ENCODE measurements at places on chromosomes 7 and 10.

DNA sequence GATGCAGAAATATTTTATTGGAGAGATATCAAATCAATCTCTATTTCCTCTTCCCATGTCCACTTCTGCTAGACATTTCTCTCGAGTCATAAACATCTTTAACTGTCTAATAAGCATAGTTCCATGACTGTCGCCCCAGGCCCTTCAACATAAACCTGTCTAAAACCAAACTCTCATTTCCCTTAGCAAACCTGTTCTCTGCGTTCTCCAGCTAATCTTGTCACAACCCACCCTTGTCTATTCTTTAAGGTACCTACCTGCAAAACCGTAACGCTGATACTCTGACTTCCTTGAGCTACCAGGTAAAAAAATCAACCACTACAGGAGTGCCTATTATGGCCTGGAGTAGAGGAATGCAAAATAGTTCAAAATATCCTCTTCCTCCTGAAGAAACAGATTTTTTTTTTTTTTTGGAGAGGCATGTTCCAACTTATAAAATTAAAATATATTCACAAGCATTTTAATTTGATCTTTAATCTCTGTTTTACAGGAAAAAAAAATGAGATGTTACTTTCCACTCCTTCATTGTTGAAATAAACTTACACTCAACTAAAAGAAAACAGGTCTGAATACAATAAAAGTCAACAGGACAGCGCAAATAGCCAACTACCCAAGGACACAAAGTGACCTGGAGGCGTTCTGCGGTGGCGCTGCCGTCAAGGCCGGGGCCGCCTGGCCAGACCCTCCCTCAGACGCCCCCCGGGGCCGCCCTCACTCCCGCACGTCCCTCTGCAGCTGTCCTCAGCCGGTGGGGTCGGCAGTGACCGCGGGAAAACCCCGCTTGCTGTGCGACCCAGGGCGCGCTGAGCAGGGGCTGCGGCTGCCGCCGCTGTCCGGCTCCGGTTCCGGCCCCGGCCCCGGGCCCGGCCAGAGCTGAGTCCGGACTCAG, 765 bp downstream of the SLC25A40 start:
- DNase-seq = peak; percentile 30

DNA sequence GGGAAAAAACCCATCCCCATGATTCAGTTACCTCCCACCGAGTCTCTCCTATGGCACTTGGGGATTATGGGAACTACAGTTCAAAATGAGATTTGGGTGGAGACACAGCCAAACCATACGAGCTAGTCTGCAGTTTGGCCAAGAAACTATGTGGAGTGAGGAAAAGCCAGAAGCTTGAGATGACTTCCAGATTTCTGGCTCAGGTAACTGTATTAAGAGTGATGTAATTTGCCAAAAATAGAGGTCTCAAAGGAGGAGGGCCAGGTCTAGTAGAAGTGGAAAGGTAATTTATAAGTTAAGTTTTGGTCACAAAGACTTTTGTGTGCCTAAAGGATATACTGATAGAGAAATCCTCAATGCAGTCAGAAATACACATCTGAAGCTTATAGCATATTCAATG, 279.7 kb upstream of the MGMT start:
- DNase-seq = no peak

GRCh38 chr7:158051776-158052175, 535.8 kb downstream of the PTPRN2 start:
- DNase-seq = no peak

GRCh38 chr10:3579845-3580244, 205.2 kb downstream of the KLF6 start:
- no peak for DNase-seq

- DNase-seq = no peak
These were observed 456.8 kb downstream of the KCNMA1 start for GRCh38 chr10:77180794-77181193.

DNA sequence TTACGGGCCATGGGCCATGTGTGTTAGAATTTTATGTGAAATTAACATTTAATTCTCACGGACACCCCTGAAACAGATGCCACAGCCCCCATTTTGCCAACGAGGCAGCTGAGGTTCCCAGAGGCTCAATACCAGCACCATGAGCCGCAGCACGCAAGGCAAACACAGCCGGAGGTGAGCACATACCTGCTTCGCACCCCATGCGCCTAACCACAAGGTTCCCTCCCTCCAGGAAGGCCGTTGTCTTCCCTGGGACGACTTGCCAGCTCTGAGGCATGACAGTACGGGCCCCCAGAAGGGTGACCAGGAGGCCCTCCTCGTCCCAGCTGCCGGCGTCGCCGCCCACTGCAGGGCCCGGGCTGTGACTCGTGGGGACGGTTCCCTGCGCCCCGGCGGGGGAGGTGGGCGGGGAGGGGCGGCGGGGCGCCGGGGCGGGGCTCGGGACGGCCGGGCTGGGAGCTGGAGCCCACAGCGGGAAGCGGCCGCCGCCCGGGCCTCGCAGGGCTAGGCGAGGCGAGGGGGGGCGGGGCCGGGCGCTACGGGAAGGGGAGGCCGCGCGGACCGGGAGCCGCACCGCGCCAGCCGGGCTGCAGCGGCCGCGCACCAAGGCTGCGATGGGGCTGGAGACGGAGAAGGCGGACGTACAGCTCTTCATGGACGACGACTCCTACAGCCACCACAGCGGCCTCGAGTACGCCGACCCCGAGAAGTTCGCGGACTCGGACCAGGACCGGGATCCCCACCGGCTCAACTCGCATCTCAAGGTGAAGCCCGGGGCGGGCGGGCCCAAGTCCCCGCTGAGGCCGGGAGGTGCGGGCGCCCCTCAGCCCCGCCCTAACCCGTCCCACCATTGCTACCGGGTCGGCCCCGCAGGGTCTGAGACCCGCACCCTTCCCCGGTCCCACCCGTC, at the start of gene CAV2:
CAV2 (plus strand) TSS at position 571 of the 910 bp plus-strand sequence; CDS start at position 615, 44 bp downstream.
- peak; percentile 84 for DNase-seq

- DNase-seq = no peak
These were observed 47.6 kb downstream of the SEMA3C start for GRCh38 chr7:80871228-80871627.

DNA sequence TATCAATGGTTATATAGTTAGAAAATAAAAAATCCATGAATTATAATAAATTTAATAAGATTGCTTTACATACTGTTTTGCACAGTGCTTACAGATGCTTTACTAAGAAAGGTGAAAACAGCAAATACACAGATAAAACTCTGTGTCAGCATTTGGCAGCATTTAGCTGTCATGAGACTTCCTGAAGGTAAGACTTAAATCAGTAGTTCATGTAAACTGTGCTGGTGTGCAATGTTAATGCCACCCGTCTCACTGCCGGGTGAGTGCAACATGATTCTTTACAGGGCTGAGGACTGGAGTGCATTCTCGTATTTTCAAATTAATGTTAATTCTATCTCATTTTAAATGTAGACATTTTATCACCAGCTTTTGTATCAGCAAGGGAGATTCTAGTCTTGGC, 326.2 kb upstream of the POT1 start:
- no peak for DNase-seq

DNA sequence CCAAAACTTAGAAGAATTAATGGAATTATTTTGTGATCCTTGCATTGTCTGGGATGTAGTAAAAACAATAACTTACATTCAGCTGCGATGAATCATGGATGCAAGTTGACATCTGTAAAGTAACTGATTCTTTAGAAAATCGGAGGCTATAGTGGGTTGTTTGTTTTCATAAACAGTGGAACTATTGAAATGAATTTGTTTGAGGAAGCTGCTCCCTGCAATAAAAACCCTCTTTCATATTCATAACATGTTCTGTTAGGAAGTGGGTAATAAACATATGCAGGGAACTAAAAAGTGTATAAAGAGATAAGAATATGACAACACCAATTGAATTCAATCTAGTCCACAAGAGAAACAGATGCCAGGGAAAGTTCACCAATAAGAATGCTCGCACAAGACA, 53.6 kb downstream of the AGMO start:
- no peak for DNase-seq

DNA sequence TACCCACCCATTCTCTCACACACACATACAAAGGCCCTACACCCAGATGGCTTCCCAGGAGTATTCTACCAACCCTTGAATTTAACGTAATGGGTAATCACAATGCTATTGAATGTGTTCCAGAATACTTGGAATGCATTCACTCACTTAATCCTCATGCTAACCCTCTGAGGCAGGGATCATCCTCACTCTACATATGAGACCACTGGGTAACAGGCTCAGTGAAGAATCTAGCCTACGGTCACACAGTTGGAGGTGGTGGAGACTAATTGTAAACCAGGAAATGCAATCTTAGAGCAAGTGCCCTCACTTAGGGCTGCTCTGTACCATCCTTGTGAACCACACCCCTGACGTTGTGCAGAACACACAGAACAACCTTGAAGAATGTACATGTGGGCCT, 87.5 kb downstream of the PPP1R3C start:
- no peak for DNase-seq

DNA sequence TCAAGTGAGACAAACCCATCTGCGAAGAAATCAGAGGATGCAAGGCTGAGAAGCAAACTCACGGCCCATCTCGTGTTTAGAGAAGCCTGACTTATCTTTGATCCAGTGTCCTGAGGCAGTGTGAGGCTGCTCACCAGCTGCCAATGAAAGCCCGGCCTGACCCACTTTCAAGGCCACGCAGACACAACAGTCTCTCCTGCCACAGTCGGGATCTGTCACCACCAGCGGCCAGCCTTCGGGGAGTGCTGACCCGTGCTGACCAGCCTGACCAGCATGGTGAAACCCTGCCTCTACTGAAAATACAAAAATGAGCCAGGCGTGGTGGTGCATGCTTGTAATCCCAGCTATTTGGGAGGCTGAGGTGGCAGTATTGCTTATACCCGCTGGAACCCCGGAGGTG, 7.4 kb upstream of the DNAJB6 start:
- no peak for DNase-seq

DNA sequence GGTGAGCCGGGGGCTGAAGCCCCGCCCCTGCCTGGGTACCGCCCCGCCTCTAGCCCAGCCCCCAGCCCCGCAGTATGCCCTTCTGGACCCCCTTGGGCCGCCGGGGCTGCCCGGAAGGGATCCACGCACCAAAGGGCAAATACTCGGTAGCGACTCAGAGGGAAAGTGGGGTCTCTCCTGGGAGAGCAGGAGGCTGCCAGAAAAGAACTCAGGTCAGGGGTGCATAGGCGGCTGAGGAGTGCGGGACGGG, 796 bp downstream of the FBXL15 start:
- no peak for DNase-seq

- DNase-seq = no peak
These were observed 136.7 kb downstream of the EGFR start for GRCh38 chr7:55155351-55156117.

DNA sequence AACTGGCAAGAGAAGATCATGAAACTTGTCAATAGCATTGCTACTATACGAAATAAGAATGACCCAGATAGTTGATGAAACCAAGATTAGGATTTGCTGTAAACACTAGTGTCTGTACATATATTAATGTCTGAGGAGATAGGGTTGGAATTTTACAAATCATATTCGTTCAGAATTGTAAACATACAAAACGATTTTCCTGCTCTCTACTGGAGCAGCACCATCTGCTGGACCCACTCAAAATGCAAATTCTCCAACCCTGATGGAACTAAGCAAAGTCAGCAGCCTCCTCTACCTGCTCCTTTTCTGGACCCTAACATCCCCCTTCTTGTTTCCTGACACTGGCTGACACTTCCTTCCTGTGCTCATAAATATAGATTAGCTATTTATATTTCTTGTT, 29.4 kb upstream of the SGMS1 start:
- DNase-seq = no peak

DNA sequence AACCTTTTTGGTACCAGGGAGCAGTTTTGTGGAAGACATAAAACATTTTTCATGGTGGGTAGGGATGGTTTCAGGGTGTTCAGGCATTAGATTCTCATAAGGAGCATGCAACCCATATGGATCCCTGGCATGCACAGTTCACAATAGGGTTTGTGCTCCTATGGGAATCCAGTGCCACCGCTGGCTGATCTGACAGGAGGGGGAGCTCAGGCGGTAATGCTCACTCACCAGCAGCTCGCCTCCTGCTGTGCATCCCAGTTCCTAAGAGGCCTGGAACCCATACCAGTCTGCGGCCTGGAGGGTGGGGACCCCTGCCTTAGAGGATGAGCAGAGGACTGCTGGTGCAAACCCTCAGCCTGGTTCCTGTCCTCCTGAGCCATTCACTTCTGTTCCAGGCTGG, 561.7 kb downstream of the SDK1 start:
- no peak for DNase-seq

DNA sequence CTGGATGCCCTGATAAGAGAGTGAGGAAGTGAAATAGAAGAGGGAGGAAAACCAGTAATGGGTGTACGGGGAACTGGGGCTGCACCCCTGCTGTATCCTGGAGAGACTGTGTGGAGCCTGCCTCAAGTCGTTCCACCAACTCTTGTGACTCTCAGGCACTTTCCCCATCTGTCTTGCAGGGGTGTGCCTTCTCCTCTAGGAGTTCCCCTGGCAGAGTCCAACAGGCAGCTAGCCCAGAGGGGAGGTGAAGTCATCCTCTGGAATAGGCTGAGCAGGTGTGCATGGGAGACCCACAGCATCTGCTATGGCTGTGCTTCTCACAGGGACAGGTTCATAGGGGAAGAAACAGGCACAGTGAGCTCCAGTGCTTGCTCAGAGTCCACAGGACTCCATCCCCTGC, 46.8 kb downstream of the WIPF3 start:
- no peak for DNase-seq

DNA sequence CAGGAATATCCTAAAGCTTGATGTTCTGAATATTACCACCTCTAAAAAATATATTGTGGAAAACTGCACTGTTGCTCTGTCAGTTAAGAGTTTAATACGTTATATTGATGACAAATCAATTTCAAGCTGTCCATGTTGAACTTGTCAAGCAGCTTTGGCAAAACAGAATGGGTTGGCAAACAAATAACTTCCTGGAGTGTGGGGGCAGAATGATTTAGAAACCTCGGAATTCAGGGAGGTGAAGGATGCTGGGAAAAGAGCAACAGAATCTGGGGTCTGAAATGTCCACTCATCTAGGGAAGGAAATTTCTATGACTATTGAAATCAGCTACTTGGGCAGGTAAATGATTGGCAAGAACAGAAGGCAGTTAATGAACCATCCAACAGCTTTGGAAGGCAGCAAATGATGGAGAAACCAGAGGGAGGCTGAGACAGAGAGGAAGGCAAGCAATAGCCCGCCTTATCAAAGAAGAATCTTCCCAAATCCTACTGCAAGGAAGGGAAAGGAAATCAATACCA, 95.1 kb upstream of the PALS2 start:
- no peak for DNase-seq

GRCh38 chr10:110226543-110226925, 19.1 kb downstream of the MXI1 start:
- peak; percentile 93 for DNase-seq
